ENCODE measurements at places on chromosomes 3 and 15. TPM values are rescaled to one million over a fixed set of nuclear protein-coding genes. Genes with fewer than 3 reads are reported as not detected.

GOLIM4 gene
- 57.0 TPM for total RNA-seq

MCCC1 gene
- total RNA-seq, result 19.4 TPM

GALK2 gene
- 107 TPM for total RNA-seq

GP9 gene
- total RNA-seq, result not detected

FBXW12 gene
- total RNA-seq, result not detected

NANOGP8 gene
- total RNA-seq, result not detected

MESP2 gene
- total RNA-seq, result 1.8 TPM

PRICKLE2 gene
- total RNA-seq, result 15.0 TPM

KCNMB3 gene
- total RNA-seq, result 0.88 TPM

PPP1R14D gene
- not detected for total RNA-seq

ZDHHC19 gene
- not detected for total RNA-seq

CD96 gene
- 4.2 TPM for total RNA-seq

C3orf18 gene
- total RNA-seq, result 16.0 TPM

Data from RPMI7951 (cell line).